Stimulated activated CD4-positive, alpha-beta T cell treated with anti-CD3 and anti-CD28 coated beads, Interleukin-1b, Interleukin-23, amount 100 ng/mL, for 4 hours (primary cell): ENCODE measurements at places on chromosomes 7 and 10.

- DNase-seq, result no peak
Measured at GRCh38 chr10:75444781-75445386, 13.5 kb downstream of the LRMDA start.

GRCh38 chr10:662223-662605 is 27.3 kb downstream of the DIP2C start:
- no peak for DNase-seq

DNA sequence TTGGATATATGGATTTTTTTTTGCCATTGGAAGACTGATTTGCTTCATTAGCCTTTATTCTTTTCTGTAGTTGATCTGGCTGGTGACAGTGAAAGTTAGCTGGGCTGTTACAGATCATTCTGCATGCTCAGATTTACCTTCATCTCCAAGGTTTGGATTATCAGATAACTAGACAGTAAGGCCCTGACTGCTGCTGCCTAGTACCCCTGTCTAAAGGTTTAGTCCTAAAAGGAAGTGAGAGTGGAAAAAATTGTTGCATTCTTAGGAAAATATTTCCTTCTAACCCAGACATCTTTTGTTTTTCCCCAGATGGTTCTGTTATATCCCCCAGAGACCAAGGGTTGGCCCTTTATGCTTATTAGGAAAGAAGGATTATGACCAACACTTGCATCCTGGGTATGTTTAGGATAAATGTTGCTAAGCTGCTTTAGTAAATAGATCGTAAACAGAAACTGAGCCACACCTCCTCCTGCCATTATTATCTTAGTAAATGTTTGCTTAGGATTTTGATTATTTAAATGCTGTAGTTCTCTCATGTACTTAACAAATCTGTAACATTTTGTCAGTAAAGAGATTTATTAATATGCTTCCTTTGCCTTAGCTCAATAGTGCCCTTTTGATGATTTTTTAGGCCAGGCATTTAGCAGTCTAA is 44.4 kb downstream of the MCU start:
- no peak for DNase-seq

DNA sequence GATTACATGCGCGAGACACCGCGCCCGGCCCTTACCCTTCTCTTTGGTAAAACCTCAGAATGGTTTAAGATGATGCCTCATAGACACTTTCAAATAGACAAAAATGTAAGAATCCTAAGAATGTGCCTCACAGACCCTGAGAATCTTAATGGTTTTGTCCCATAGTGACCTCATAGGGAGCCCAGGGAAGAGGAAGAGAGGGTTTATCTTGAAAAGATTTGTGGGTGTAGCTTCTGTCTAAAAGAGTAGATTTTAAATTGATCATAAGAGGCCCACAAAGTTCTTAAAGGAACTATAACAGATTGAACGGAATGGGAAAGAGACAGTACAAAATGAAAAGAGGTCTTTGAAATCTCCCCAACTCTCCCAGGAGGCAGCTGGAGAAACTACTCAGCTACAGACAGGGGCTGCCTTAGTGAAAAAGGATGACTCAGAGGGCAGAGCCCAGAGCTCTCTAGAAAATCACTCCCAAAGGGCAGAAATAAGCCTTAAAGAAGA is 220.6 kb downstream of the ADRA2A start:
- DNase-seq, result no peak

GRCh38 chr7:24926623-24927524 is 53.1 kb downstream of the OSBPL3 start:
- no peak for DNase-seq

DNA sequence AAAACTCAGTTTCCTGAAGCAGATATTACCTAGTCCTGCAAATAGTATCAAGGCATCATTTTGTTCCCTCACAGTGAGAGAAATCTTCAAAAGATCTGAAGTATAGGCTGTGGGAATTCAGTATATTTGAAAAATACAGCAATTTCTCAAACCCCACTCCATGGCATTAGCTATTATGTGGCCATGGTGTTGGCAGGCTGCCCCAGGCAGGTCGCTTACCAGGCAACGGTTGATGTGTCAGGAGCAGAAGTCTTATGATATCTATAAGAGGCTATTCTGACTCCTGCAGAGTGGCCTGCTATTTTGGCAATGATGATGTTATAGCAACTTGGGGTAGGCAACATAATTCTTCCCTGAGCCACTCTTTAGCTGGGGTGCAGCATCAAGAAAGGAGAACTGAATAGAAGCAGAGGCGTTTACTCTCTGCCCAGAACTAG is 187.9 kb downstream of the PLXDC2 start:
- no peak for DNase-seq

DNA sequence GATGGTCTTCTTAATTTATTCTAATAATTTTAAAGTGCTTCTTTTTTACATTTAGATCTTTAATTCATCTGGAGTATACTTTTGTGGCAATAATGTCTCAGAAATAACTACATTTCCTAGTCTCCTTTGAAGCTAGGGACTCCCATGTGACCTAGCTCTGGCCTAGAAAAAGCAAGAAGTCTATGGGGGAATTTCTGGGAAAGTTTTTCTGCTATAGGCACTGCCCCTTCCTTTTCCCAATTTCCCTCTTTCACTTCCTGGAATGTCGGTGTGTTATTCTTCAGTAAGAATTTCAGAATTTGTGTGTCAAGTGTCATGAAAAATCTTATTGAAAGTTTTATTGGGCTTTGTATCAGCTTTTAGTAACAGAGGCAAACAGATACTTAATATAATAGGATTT is 94.6 kb upstream of the LRRC4 start:
- no peak for DNase-seq

- DNase-seq, result no peak
Measured at GRCh38 chr10:122294511-122295450, 23.7 kb downstream of the BTBD16 start.

- no peak for DNase-seq
Measured at GRCh38 chr7:131293018-131293417, 34.7 kb upstream of the MKLN1 start.

DNA sequence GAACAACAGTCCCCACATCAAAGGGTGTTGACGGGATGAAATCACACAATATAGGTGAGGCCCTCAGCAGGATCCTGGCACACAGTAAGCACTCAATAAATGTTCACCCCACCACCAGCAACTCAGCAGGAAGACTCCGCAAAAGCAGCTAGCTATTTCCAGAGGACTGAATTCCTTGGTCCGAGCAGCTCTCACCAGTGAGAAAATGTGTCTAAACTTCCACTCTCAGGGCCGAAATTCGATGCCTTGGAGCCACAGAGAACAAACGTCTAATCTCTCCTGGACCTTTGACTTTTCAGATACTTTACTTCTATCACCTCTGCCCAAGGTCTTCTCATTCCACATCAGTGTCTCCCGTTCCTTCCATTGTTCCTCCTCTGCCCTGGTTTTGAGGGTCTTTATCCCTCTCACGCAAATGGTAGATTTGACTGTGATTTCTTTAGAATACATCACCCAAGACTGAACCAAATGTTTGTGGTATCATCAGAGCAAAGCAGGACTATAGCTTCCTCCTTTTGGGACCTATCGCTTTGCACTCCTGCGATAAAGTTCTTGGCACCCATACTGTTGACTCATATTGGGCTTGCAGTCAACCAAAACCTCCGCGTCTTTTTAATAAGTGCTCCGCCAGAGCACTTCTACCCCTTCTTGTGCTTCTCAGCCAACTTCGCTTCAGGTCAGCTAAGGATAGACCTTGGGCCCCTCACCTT is 903 bp upstream of the NT5C2 start:
- no peak for DNase-seq

- DNase-seq, result peak; percentile 21
Measured at GRCh38 chr7:39453743-39454355, 112.4 kb upstream of the YAE1 start.

GRCh38 chr10:79250259-79250658 is 97.0 kb upstream of the PPIF start:
- DNase-seq, result no peak

DNA sequence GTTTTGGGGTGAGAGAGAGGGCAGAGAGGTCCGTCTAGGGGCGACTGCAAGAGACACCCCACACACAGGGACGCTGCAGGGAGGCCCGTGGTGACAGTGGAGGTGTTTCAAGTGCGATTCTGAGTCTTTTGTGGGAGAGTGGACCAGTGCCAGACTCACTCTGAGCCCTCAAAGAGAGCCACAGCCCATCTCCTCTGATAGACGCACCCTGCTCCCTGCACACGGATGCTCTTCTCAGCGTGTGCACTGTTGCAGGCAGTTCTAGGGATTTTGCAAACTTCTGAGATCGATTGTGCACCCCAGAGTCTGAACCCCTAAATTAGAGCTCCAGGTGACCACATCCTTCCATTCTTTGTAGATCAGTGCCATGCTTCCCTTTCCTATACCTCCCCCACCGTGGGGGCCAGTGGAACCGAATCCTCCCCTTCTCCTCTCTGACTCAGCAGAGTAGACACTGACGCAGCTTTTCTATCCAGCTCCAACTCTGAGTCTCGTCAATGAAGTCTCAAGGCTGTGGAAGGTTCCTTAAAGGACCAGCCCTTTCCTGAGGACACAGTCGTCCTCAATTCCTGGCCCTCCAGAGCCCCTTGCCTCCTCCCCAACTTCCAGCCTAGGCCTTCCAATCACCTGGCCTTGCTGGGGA is 83.8 kb downstream of the TMEM130 start:
- no peak for DNase-seq

- no peak for DNase-seq
Measured at GRCh38 chr10:13347043-13347499, 1.0 kb downstream of the SEPHS1 start.

DNA sequence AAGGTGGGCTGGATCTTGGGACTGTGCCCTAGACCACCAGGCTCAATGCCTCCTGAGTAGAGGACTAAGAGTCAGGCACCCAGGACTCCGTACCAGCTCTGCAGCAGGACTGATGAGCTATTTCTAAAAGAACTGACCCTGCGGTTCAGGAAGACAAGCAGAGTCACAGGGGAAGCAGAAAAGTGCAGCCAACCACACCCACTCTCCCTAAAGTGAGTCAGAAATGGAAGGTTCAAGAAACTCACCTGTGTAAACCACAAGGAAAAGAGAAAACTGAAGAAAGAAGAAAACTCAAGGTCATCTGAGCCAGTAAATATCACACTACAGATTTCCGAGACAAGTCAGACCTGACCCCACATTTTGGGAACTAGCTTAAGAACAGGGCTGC is 2.5 kb downstream of the PARP12 start:
- no peak for DNase-seq

GRCh38 chr7:68964060-68964459 is 634.2 kb upstream of the AUTS2 start:
- DNase-seq, result no peak

- no peak for DNase-seq
Measured at GRCh38 chr10:101778151-101778780, 2.4 kb upstream of the FGF8 start.

GRCh38 chr7:135684136-135684535 is 21.8 kb downstream of the STMP1 start:
- DNase-seq, result no peak

DNA sequence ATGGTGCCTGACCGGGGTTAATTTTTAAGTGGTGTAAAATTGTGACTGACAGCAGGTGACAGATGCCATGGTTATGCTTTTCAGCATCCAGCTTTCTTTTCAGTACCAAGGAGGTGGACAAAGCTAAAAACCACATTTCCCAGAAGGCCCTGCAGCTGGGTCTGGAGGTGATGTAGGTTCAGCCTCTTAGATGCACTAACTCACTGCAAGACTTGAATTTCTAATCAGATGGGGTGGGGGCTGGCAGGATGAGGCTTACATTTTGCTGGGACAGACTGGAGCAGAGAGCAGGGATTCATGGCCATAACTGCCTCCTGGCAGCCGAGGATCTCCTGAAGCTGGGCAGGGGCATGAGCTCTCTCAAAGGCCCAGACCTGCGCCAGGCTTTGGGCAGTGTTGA is 52.4 kb downstream of the PDIA4 start:
- DNase-seq, result no peak

- DNase-seq, result no peak
Measured at GRCh38 chr7:74042746-74043522, 15.0 kb downstream of the ELN start.

DNA sequence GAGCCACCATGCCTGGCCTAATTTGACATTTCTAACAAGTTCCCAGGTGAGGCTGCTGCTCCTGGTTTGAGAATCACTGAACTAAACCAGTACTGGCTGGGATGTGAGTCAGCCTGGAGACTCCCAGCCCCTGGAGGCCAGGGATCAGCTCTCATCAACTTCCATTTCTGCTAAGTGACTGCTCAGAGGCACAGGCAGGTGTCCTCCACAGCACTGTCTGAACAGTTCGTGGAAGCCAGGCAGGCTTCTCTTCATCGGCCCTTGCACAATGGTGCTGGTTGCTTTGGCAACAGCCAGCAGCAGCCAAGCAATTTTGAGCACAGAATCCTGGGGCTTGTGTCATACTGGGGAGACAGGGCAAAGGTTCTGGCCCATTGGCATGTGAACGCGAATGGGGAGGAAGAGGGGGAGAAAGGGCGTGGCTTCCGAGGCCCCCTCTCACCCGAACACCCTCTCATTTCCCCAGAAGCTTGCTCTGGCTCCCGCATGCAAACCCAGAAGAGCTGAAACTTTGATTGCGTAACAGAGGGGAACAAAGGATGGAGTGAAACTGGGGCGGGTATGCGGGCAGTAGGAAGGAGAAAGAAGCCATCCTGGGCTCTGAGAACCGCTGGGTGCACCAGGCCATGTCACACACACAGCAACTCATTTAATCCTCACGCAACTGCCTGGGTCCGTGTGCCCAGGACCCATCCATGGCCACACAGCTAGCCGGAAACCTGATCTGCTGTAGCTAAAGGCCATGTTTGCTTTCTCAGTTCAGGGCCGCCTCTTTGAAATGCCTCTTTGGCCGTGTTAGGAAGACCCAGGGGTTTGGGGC is 9.0 kb upstream of the POR start:
- DNase-seq, result no peak

GRCh38 chr7:44120395-44120794 is 3.0 kb downstream of the POLD2 start:
- no peak for DNase-seq

GRCh38 chr7:18573410-18574234 is 78.1 kb downstream of the HDAC9 start:
- DNase-seq, result no peak

DNA sequence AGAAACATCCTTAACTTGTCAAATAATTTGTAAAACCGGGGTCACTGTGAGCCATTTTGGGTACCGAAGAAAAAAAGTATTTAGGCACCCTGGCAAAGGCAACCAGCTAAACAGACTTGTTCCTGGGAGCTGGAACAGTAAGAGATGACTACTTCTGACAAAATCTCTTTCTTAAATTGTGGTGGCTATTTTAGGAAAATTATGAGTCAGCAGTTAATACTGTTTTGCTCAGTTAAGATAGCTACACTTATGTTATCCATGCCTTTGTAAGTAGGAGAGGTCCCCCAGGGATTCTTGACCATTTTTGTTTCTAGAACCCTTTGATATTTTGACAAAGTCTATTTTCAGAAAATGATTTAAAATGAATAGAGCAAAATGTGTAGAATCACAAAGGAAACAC is 68.7 kb downstream of the TAX1BP1 start:
- DNase-seq, result no peak

- no peak for DNase-seq
Measured at GRCh38 chr7:151058781-151059366, 515 bp upstream of the SLC4A2 start.

- DNase-seq, result no peak
Measured at GRCh38 chr10:29470843-29471543, 163.8 kb downstream of the SVIL start.

DNA sequence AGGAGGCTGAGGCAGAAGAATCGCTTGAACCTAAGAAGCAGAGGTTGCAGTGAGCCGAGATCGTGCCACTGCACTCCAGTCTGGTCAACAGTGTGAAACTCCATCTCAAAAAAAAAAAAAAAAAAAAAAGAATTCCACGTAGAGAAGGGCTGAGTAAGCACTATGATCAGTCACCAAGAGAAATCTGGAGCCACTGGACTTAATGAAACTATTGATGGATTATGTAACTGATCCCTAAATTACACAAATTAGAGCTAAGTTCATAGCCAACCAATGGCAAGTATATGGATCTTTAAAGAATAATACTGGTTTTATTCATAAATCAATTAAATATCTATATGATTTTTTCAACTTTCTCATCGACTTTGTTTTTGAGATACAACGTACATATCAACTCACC is 72.2 kb upstream of the ABLIM1 start:
- no peak for DNase-seq
